ENCODE measurements at places on chromosomes 3 and 15.
A peak's percentile ranks its signal among the peaks of the same experiment; 100 is the strongest.

DNA sequence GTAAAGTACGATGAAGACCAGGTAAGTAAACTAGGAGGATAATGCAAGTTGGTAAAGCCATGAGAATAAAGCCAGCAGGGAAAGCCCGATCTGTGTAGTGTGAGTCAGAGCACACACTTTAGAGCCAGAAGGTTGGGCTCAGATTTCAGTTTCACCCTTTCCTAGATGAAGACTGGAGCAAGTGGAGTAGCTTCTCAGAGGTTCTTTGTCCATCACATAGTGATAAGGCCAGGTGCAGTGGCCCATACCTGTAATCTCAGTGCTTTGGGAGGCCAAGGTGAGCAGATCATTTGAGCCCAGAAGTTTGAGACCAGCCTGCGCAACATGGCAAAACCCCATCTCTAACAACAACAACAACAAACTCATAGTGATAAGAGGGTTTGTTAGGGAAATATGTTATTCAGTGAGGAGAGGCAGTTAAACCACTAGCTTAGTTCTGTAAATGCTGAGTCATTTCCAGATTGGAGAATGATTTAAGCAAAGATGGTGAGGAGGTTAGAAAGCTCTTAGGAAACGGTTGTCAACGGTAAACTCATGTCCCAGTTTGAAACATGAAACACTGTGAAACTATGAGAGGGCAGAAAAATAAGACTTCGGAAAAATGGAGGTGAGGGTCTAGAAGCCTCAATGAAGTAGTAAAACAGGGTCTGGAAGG lies 39.0 kb downstream of the IL12A start:
- DNase-seq = peak; percentile 58

GRCh38 chr3:156776031-156776430 lies 50.1 kb upstream of the LEKR1 start:
- DNase-seq = no peak

DNA sequence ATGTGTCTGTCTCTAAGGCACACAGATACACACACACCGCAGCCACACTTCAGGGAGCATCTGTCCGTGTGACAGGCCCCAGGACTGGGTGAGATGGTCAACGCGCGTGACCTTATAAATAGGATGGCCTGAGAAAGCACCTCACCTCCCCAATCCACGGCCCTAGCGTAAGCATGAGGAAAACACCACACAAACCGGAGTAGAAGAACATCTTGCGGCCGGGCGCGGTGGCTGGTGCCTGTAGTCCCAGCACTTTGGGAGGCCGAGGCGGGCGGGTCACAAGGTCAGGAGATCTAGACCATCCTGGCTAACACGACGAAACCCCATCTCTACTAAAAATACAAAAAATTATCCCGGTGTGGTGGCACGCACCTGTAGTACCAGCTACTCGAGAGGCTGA lies 1.6 kb downstream of the NIPA1 start:
- no peak for DNase-seq

GRCh38 chr3:127260416-127260815 lies 27.4 kb downstream of the PRR20G start:
- DNase-seq = no peak

GRCh38 chr3:71579326-71579934 lies 4.1 kb downstream of the FOXP1 start:
- no peak for DNase-seq

GRCh38 chr15:74798388-74799254 lies 14.0 kb upstream of the LMAN1L start:
- no peak for DNase-seq

DNA sequence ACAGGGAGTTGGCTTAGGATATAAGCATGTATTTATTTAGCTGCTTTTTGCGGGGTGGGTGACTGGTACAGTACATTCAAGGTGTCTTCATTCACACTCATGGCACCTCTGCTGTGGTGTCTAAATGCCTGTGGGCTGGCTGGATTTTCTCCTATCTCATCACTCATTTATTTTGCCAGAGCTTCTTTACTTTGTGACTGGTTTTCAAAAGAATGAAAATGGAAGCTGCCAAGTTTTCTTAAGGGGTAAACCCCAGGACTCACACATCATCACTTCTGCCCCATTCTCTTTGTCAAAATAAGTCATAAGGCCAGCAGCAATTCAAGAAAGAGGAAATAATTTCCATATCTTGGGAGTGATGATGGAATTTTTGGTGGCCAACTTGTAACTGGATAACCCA lies 493.4 kb upstream of the ALCAM start:
- DNase-seq = peak; percentile 44

DNA sequence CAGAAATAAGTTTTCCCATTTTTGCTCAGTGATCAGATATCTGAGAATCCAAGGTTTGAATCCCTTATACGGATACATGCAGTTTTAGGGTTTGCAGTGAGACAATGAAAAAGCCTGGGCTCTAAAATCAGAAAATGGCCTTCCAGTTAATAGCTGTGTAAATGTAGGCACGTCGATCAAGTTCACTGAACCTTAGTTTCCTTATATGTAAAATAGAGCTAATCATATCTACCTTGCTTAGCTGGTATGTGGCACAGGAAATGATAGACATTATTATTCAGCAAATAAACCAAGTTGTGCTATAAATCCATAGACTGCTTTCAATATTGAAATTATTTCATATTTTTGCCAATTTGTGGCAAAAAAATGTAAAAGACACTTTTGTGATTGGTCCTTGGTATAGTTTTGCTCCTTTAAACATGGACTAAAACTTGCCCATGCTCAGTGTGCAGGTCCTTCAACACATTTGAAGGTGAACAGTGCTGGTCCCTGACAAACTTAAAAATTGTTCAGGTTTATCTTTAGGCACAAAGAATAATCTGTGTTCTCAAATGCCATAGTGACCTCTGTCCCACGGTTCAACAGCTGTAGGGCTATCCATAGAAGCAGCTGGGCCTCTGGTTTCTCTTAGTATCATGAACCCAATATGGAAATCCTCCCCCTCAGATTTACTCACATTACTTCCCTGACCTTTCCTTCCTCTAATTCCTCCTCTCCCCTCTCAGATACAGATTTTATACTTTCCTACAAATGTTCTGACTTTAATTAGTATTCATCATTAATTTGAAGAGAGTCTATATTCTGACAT lies 51.0 kb downstream of the CCDC54 start:
- DNase-seq = no peak

GRCh38 chr3:38003371-38003816 lies 12.8 kb downstream of the VILL start:
- DNase-seq = peak; percentile 36

DNA sequence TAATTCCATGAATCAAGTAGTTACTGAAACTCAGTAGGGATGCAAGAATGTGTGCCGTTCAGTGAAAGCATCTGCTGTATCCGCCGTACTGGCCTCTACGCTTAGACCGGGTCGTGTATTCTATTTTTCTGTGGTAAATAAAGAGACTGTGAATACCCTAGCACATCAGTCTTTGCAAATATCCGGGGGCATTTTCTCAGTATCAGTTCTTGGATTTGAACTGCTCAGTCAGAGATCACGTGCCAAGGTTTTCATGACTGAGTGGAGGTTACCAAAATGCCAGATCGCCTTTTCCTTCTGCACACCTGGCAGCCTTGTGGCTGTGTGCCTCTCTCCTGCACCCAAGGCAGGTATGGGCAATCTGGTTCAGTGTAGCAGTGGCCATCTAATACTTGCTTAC lies 377.0 kb downstream of the OCA2 start:
- DNase-seq = no peak

GRCh38 chr3:27220166-27220565 lies 149.0 kb downstream of the NEK10 start:
- no peak for DNase-seq

- DNase-seq = no peak
Measured at GRCh38 chr3:88440701-88441100, 290.9 kb downstream of the C3orf38 start.

- no peak for DNase-seq
Measured at GRCh38 chr3:135310317-135310716, 515.3 kb downstream of the EPHB1 start.

- DNase-seq = no peak
Measured at GRCh38 chr3:3356846-3357245, 177.4 kb upstream of the CRBN start.

DNA sequence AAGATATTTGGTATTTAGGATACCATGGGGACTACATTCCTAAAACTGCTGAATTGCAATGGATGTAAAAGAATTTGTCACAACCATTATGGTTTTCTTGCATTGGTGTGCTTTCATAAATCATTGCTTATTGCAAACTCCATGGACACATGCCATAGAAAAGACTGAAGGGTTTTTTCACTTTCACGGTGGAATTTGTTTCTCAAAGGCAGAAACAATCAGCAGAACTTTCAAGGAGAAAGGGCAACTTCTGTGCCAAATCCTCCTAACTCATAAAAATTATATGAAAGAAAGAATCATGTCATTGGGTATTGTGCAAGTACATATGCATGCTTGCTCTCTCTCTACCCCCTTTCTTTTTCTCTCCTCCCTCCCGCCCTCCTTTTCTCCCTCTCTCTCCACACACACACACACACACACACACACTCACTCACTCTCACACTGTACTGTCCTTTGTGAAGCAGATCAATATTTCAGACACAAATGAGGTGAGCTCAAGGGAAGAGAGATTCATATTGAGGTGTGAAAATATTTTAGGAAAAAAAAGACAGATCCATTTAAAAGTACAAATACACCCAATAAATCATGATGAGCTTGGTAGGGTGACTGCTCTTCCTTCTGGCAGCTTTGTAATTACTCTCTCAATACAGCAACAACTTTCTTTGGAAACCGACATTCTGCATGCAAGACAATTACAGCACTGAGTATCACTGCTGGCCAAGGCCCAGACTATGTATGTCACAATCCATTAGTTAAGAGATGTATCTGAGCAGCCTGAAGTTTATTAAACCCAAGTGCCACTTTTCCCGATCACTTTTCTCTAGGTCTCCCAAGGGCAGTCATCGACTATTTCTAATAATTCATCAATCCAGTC lies 492.6 kb downstream of the TUSC7 start:
- DNase-seq = peak; percentile 3

- no peak for DNase-seq
Measured at GRCh38 chr3:133453383-133453782, 53.5 kb downstream of the BFSP2 start.

- DNase-seq = no peak
Measured at GRCh38 chr3:182325213-182325950, 467.9 kb upstream of the ATP11B start.

DNA sequence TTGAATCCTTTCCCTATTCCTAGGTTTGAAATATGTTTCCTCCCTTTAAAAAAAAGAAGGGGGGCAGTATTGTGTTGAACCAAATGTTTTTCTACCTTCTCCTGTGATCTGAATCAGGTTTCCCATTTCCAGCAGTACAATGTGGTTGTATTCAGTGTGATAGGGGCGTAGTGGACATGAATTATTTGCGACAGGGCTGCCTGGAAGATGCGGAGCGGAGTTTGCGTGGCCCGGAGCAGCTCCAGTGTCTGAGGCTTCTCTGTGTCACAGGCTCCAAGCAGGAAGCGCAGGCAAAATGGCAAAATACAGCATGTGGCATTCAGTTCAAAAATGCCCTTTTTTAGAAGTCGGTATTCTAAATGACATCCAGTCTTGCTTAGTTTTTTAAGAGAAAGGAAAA lies 154.4 kb downstream of the PGPEP1L start:
- DNase-seq = peak; percentile 93

- DNase-seq = no peak
Measured at GRCh38 chr3:155178810-155179436, 98.8 kb downstream of the MME start.

- DNase-seq = no peak
Measured at GRCh38 chr3:120370463-120370862, 21.3 kb upstream of the LRRC58 start.

GRCh38 chr3:46867550-46867898 lies 4.3 kb upstream of the MYL3 start:
- peak; percentile 56 for DNase-seq

DNA sequence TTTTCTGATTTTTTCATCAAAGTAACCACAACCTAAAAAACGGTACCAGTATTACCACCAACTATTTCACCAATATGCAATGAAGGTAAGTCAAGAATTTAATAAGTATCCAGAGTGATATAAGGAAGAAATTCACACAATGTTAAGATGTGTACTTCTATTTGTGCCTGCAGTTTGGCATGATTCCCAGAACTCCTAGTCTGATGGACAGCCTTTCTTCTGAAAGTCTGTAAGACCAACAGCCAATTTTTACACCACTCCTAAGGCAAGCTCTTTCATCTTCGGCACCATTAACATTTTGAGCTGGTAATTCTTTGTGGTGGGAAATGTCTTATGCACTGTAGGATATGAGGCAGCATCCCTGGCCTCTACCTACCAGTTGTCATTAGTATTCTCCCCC lies 108.3 kb downstream of the VPS13C start:
- DNase-seq = peak; percentile 2

DNA sequence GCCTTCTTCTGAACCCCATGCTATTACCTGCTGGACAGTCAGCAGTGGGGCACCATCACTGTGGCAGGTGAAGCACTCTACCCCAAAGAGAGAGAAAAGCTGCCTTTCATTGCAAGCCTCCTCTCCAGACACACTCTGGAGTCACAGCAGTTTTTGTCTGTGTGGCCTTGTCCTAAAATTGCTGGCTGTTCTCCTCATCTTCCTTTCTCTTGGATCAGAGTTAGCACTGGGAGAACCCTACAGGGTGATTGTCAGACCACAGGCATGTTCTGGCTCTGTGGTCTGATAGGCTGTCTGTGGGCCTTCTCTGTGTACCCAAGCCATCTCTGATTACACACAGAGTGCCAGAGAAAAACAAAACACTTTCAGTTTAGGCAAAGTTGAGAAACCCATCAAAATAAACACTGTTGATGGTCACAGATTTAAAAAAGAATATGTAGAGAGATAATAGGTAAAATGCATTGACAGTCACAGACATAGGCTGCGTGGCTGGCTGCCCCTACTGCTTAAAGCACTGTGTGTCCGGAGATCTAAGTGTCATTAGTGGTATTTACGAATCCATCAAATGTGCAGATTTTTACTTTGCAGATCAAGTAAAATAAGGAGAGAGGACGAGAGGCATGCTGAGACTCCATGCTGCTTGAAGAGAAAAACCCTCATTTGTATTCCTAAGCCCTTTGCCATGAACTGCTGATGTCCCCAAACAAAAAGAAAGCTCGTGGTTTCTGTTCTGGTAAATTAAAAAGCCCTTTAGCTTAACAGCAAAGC lies 689.9 kb downstream of the TUSC7 start:
- peak; percentile 29 for DNase-seq

GRCh38 chr15:88391006-88391405 lies 76.2 kb downstream of the MRPL46 start:
- no peak for DNase-seq

GRCh38 chr15:89778861-89779260 lies 2.7 kb downstream of the MESP2 start:
- DNase-seq = no peak

All from AG10803 (cell line).